ENCODE measurements at places on chromosomes 6 and 20.

DNA sequence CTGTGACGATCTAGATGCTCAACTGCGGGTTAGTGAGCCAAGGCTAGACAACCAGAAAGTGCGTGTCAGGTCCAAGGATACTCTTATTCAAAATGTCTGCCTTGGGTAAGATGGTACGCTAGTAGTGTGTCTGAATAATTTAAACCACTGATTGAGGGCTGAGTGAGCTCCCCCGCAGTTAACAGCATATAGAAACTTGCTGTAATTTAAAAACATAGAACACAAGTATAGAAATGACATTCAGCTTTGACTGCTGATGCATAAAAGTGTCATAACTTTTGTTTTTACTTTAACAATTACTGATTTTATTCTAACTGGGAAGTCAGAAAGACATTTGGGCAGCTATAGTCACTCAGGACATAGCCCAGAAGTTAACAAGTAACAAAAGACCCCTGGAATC is 45.6 kb upstream of the SLC22A1 start:
- no peak for DNase-seq

GRCh38 chr6:105921781-105922180 is 164.4 kb upstream of the PRDM1 start:
- DNase-seq, result no peak

DNA sequence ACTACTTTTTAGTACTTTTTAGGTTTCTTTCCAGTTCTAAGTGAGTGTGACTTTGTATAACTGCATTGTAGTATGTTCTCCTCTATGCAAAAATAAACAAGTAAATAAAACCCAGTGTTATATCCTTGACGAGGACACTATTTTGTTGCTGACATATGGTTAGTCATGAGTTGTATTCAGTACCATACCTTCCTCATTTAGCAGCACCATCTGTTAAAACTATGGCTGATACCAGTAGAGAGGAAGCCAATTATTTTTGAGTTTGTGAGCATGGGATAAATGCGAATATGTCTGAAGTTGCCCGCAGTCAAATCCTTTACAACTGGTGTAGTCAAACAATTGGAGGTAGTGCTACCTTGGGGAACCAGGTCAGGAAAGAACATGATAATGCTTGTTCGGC is 74.1 kb downstream of the CDKAL1 start:
- DNase-seq, result no peak

DNA sequence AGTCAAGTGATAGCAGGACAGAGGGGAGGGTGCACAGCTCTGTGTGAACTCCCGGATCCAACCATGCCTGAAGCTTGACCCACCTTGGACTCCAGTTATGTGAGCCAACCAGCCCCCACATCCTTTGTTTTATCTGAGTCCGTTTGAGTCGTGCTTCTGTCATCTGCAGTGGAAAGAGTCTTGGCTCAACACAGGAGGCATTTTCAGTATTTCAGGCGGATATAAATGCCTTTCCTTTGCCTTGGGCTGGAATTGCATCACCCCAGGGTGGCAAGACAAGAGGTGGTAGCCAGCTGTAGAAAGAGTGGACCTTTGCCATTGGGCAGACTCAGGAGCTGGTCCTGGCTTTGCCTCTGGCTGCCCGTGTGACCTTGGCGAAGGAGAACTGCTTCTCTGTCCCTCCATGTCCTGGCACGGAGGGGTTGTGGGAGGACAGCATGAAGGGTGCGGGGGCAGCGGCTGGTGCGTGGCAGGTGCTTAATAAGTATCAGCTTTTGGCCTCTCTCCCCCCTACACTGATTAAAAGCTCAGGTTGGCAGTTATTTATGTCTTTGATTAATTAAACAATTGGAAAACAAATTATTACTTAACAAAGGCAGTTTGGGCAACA is 42.6 kb upstream of the APCDD1L start:
- DNase-seq, result no peak

- no peak for DNase-seq
Observed at GRCh38 chr6:123925842-123926399, 122.3 kb downstream of the NKAIN2 start.

DNA sequence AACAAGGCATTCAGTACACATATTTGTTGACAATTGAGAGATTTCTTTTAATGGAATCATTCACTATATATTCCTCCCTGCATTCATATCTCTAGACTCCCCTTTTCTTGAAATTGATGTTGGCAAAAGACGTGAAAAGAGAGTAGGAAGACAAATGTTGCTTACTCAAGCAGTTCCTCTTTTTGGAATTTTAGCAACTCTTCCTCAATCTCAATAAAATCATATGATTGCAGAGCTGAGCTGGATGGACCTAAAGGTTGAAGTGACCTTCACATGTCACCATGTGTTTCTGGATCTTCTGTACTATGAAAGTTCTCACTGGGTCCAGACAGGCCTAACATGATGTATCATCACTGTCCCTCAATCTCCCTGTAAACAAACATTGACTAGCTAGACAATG is 18.6 kb downstream of the ADGRF1 start:
- DNase-seq, result no peak

All from cortex of kidney (tissue), 1 donor.